Kidney epithelial cell (primary cell): ENCODE measurements at places on chromosomes 3 and 15. TPM values are rescaled to one million over a fixed set of nuclear protein-coding genes. Genes with fewer than 3 reads are reported as not detected.
A peak's percentile ranks its signal among the peaks of the same experiment; 100 is the strongest.

Gene PLCB2
- total RNA-seq, result 0.68 and 1.5 TPM in 2 replicates

Gene ERC2
- 6.0 and 17.0 TPM in 2 replicates for total RNA-seq

Gene TTLL13
- 0.41 TPM in 1 of 2 replicates, not detected in the other for total RNA-seq

Gene HCN4
- 1.4 and 2.1 TPM in 2 replicates for total RNA-seq

Gene CRABP1
- not detected in 2 replicates for total RNA-seq

Gene ZIC1
- not detected in 2 replicates for total RNA-seq

Gene CAPN3
- total RNA-seq, result 0.89 and 3.7 TPM in 2 replicates

Gene GOLGA8H
- total RNA-seq, result 0.34 and 1.3 TPM in 2 replicates

Gene TMEM207
- total RNA-seq, result not detected in 2 replicates

Gene SERPINI2
- total RNA-seq, result not detected in 2 replicates

Gene RYR3
- 0.27 and 0.50 TPM in 2 replicates for total RNA-seq

Gene ZNF385D
- total RNA-seq, result not detected in 2 replicates

DNA sequence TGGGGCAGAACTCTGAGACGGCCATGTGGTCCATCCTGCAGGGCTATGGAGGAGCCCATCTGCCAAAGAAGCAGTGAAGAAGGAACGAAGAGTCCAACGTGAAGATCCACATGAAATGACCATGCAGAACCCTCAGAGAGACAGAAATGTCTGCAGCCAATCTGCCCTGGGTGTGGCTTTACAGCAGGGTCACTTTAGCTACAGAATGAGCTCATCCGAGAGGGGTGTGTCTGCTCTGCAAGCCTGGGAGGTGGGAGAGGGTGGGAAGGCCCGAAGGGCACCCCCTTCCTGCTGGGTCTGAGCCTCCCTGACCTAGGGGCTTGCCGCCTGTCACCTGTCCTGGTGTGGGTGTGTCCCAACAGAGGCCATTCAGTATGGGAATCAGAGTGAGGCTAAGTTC, 176.3 kb downstream of the ATP10A start:
- no peak for DNase-seq

DNA sequence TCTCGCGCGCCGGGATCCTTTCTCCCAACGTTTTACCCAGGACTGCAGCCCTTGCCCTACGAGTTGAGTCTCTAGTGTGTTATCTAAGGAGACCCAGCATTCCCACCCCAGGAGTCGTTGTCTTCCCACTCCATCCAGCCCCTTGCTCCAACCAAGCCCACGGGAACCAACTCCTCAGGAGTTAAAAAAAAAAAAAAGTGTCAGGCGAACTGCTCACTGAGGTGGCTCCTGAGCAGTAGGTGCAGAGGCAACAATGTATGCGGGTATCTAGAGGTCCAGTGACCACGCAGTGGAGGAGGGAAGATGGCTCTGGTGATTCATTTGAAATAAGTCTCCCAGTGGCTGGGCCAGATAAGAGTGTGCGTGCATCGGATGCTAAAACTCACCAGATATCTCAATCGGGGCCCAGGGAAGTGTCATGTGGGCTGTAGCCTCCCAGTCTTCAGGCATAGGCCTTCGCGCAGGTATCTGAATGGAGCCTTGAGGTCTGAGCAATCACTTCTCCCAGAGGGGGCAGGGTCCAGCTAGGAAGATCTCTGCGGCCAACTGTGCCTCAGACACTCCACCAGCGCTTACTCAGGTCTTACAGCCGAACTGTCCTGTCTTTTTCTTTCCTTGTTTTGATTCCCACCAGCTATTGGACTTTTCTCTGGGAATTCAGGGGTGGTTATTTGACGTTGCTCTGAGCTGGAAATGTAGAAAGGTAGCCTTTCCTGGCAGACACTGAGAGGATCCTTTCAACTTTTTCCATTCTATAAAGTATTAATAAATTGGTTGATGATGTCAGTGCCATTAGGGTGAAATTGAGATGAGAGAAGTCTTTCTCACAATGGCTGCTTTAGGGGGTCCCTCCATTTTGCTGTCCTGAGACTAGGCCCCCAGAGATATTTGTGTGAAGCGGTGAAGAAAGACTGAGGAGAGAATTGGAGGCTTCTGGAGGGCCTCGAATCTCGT, 21.0 kb downstream of the ZIC4 start:
- DNase-seq, result no peak

- no peak for DNase-seq
Measured at GRCh38 chr15:89680282-89680873, 1.2 kb upstream of the PLIN1 start.

DNA sequence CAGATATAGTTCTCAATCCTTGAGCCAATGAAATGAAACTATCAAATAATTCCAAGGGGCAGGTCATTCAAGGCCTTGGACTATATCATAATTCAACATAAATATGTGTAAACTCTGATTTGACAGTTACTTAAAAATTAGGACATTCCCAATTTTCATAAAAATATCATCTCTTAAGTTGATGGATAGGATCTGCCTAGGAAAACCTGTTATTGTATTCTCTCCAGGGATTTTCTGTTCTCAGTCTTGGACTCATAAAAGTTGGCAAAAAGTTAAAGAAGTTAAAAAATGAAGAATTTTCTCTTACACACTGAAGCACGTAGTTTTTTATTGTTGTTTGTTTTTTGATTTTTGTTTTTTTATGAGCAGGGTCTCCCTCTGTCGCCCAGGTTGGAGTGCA, 109.0 kb downstream of the TP63 start:
- no peak for DNase-seq

GRCh38 chr3:54703923-54704322, 223.9 kb downstream of the LRTM1 start:
- no peak for DNase-seq

GRCh38 chr3:94036909-94037507, 8.6 kb upstream of the STX19 start:
- DNase-seq, result no peak

- DNase-seq, result peak; percentile 19
Measured at GRCh38 chr3:39637807-39638206, 170.3 kb downstream of the MOBP start.

GRCh38 chr3:48155122-48155521, 33.1 kb downstream of the CDC25A start:
- peak; percentile 34 for DNase-seq

DNA sequence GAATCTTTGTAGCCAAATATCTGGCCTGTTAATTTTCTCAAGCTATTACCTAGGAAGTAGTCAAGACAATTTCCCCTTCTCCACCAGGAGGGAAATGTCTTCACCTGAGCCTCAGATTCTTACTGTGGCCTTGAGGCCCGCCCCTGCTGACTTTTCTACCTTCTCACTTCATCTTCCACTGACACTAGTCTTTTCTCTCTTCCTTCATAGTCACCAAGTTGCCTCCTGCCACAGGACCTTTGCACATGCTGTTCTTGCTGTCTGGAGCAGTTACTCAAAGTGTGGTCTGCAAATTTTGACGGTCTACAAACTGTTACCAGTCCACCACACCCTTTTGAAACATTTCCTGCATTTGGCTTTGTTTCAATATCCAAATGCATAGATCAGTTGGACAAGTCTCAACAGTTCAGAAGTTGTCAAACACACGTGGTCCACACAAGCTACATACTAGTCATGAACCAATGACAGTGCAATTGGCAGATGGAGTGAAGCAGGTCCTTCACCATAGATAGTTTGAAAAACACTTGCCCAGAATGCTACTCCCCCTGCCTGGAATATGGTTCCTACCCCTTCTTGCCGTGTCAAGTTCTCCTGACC, 100.5 kb downstream of the OSBPL10 start:
- DNase-seq, result no peak

GRCh38 chr3:45024542-45025255, 1.4 kb upstream of the CLEC3B start:
- no peak for DNase-seq

DNA sequence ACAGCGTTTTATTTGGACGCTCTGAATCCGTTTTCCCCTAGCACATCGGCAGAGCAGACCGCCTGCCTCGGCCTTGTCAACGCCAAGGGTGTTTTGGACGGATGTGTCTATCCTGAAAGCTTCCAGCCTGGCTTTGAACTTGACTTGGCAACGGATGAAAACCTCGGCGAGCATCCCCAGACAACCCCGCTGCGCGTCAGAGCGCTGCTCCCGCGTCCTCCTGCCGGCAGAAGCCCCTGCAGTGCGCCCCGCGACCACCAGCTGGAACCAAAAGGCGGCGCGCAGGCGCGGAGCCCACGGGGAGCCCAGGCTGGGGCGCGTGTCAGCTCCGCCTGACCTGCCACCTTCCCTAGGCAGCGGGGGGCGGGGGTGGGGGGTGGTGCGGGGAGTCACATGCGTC, 26.2 kb upstream of the ARL8B start:
- no peak for DNase-seq

- no peak for DNase-seq
Measured at GRCh38 chr3:153373606-153374005, 211.6 kb downstream of the RAP2B start.

GRCh38 chr3:134462331-134462941, 23.3 kb downstream of the ANAPC13 start:
- DNase-seq, result no peak

GRCh38 chr3:192804502-192804901, 77.2 kb upstream of the FGF12 start:
- DNase-seq, result no peak

DNA sequence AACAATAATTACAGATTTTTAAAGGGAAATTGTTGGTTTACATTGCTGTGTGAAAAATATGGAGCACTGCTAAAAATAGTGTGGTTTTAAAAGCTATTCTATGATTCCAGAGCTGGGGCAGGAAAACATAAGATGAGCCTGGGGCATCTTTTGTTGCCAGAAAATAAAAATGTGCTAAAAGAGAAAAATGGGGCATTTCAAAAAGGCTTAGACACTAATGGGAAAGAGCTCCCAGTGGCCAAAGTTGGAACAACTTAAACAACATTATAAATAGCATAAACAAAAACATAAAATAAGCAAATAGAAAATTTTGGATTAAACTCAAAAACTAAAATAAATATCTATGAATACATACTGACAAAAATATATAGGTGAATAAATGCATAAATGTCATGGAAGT, 478.9 kb downstream of the NLGN1 start:
- no peak for DNase-seq

DNA sequence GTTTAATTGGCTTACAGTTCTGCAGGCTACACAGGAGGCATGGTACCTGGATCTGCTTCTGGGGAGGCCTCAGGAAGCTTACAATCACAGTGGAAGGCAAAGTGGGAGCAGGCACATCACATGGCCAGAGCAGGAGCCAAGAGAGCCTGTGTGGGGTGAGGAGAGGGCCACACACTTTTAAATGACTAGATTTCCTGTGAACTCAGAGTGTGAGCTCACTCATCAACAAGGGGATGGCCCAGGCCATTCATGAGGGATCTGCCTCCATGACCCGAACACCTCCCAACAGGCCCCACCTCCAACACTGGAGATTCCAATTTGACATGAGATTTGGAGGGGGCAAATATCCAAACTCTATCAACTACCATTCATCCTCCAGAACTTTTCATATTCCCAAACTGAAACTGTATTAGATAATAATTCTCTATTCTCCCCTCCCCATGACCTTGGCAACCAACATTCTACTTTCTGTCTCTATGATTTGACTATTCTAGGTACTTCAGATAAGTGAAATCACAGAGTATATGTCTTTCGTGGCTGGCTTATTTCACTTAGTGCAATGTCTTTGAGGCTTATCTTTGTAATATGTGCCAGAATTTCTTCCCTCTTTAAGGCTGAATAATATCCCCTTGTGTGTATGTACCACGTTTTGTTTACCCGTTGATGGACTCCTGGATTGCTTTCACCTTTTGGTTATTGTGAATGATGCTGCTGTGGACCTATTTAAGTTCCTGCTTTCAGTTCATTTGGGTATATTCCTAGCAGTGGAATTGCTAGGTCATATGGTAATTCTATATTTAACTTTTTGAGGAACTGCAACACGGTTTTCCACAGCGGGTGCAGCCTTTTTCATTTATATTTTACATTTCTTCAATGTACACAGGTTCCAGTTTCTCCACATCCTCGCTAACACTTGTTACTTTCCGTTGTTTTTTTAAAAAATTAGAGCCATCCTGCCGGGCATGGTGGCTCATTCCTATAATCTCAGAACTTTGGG, 43.8 kb downstream of the TKT start:
- no peak for DNase-seq

- no peak for DNase-seq
Measured at GRCh38 chr3:119019767-119020518, 14.7 kb downstream of the IGSF11 start.

DNA sequence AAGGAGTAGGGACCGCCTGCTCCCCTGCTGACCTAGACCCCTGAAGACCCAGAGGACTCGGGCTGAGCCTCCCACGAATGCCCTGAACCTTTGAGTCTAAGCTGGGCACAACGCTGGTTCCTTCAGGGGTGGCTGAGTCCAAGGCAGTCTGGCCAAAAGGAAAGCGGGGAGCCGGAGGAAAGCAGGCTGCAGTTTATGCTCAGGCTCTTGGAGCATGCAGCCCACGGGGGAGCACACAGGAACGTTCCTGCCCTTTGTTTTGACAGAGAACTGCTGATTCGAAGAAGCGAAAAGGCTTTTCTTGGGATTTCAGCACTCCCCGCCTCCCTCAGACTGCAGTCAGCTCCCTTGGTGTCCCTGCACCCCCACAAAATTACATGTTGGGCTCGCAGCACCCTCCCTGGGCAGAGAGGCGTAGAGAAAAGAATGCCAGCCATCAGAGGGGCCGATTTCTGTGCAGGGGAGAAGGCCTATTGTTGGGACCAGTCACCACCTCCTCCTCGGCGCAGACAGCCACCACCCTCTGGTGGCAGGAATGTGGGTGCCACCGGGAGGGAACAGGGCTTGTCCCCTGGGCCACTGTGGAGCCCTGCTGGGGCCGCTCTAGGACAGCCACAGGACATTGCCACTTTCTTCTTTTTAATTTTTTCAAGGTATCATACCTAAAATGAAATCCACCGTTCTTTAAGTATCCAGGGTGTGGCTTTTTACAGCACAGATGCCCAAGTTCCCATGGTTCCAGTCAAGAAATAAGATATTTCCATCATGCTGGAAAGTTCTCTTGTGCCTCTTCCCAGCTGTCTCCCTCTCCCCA, 72.2 kb downstream of the SMAD6 start:
- no peak for DNase-seq

DNA sequence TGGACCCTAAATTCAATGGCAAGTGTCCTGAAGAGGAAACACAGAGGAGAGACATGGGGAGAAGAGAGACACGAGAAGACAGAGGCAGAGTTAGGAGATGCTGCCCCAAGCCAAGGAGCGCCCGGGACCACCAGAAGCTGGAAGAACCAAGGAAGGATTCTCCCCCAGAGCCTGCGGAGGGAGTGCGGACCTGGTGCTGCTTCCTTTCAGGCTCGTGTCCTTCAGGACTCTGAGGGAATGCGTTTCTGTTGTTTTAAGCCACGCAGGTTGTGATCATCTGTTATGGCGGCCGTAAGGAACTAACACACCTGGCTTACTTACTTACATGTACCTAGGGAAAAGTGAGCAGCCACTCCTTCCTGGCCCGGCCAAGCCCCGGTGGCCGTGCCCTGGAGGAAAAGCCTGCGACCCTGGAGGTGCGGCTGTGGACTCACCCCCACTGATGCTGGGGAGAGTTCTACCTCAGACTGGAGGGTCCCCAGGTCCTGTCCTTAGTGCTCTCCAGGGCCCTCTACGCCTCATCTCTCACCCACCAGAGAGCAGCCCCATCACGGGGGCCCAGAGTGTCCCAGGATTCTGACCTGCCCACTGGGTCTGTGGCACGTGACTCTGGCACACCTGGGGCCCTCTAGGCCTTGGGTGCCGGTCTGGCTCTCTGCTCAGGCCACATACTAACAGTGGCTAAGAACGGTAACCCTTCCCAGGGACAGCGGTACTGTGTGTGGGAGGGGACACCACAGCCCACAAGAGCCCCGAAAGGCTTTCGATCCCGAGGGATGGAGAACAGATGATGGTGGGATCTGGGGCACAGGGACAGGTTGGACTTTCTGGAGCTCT, 61.8 kb downstream of the ITGA11 start:
- no peak for DNase-seq
